Left ventricle myocardium inferior (tissue), 1 donor: ENCODE measurements at places on chromosomes 4 and X.

GRCh38 chr4:104919406-104919805 lies 227.3 kb upstream of the TET2 start:
- no peak for DNase-seq

DNA sequence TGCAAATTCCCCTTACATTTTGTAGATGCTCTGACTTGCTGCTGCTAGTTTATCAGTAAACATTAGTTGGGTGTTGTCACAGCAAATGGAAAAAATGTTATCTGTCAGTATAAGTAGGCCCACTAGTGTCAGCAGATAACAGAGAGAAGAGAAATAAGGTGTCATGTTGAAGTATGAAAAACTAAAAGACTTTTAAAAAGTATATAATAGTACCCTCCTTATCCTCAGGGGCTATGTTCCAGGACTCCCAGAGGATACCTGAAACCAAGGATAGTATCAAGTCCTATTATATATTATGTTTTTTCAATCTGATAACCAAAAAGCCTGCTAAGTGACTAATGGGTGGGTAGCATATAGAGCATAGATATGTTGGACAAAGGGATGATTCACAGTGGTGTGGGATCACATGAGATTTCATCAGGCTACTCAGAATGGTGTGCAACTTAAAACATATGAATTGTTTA lies 11.6 kb upstream of the BMP2K start:
- no peak for DNase-seq

GRCh38 chrX:140439476-140439875 lies 65.4 kb downstream of the SOX3 start:
- DNase-seq, result no peak

DNA sequence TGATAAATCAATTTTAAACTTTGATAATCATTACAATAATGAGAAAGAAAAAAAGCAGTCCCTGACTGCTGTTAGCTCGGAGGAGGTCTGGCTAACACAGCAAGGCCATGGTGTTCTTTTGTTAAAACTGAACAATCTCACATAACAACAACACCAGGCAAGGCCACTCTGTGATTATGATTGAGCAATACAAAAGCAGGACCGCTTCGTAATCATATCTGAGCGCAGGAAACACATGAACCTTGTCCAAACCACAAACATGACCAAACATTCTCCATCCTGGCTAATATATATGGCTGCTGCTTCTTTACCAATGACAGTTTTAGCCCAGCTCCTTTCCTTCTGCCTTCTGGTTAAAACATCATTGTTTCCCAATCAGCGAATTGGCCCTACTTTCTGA lies 76.8 kb upstream of the DDX53 start:
- DNase-seq, result no peak

GRCh38 chr4:183326853-183327252 lies 4.6 kb upstream of the CLDN24 start:
- no peak for DNase-seq

DNA sequence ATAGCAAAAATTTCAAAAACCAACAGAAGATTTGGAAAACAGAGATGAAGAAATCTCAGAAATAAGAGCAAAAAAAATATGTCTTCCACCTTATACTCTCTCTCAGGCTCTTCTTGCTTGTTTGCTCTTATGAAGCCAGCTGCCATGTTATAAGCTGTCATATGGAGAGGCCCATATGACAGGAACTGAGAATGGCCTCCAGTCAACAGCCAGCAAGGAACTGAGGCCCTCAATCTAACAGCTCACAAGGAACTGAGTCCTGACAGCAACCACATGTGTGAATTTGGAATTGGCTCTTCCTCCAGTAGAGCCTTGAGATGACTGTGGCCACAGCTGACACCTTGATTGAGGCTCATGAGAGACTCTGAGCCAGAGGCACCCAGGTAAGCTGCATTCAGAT lies 51.3 kb upstream of the MAOA start:
- no peak for DNase-seq

DNA sequence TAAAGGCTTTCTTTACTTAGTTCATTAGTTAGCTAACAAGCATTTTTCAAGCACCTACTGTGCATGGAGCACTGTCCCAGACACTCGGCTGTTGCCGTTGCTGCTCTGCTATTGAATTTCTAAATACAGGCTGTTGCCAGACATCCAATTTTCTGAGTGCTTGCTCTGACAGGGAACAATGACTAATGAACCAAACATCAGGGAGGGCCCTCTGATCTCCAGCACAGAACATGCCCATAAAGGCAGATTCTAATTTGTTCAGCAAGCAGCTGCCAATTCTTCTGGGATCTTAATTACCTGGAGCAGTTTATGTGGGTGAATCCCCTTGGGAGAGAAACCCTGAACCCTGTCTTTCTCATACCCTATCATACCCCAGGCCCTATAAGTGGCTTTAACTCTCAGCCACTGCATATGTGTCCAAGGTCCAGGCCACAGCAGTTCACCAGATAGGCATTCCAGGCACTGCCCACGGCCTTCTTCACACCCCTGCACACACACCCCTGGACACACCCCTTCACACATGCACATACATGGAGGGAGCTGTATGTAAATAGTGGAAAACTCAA lies 27.9 kb downstream of the TSC22D3 start:
- DNase-seq, result no peak

DNA sequence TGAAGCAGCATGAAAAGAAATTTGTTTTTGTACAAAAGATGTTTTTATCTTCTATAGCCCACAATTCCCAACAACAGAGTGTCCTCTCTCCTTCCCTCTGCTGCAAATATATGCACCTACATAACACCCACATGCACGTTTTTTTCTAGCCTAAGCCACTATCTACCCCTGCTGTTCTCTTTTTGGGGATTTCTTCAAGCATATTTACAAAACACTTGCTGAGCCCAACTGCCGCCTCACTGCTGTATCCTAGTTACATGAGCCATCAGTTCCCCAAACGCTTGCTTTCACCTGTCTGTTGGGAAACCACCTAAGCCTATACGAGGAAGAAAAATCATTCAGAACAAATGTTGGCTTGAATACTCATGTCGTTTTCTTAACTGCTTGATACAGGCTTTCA lies 127.2 kb downstream of the CHRNA9 start:
- no peak for DNase-seq
